Bone marrow (tissue), 2 donors: ENCODE measurements at places on chromosomes 4 and X.

GRCh38 chr4:93776386-93777080, 52.0 kb upstream of the ATOH1 start:
- no peak for DNase-seq

DNA sequence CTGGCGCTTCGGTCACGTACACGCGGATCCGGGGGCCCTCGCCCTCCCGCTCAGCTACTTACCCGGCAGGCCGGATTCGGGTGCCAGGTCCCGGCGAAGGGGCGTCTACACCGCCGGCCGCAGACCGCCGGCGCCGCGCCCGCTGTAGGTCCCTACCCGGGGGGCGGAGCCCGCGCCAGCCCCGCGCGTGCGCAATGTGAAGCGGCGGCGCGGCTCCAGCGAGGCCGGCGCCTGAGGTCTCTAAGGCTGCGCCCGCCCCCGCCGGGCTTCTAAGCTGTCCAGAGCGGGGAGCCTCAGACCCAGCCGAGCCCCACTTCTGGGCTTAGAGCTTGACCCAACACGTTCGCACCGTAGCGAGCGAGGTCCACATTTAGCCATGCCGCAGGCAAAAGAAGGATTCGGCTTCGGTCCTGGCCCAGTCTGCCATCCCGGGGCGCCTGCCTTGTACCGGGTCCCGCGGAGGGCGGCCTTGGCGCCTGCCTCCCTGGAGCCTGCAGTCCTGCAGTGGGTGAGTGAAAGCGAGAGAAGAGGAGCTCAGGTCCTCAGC, at the start of gene ZNF518B:
TSS of gene ZNF518B (minus strand) at position 172 of the 547 bp plus-strand sequence. CDS start 11,098 bp downstream, outside the sequence.
- peak; percentile 29 for DNase-seq

DNA sequence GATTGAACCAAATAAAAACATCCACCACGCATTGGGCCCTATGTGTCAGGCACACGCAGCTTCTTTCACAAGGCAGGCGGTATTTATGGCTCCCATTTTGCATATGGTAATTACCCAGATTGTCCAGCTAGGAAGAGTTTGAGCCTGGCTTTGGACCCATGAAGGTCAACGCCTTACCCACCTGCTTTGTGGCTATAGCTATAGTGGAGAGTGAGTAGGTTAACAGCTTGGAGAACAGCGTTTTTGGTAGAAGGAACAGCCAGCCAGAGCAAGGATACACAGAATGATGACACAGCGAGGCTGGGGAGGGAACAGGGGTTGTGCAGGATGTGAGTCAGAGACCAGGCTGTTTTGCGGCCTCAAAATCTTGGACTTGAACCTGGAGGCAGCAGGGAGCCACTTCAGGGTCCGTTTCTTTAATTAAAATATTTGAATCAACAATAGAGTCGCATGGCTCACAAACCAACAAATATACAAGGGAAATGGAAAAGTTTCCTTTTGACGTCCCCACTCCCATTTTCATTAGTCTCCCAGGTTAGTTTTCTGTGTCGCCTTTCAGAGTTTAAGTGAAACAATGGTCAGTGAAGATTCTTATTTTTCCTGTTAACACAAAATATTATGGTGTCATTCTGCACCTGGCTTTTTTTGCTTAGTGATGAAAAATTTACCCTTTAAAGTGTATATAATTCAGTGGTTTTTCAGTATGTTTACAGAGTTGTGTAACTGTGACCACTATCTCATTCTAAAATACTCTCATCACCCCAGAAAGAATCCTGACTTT, 118.2 kb upstream of the STX18 start:
- DNase-seq, result no peak

GRCh38 chr4:116838609-116839008, 246.8 kb downstream of the TRAM1L1 start:
- DNase-seq, result no peak

- no peak for DNase-seq
Measured at GRCh38 chr4:13640149-13640940, 12.8 kb upstream of the BOD1L1 start.

DNA sequence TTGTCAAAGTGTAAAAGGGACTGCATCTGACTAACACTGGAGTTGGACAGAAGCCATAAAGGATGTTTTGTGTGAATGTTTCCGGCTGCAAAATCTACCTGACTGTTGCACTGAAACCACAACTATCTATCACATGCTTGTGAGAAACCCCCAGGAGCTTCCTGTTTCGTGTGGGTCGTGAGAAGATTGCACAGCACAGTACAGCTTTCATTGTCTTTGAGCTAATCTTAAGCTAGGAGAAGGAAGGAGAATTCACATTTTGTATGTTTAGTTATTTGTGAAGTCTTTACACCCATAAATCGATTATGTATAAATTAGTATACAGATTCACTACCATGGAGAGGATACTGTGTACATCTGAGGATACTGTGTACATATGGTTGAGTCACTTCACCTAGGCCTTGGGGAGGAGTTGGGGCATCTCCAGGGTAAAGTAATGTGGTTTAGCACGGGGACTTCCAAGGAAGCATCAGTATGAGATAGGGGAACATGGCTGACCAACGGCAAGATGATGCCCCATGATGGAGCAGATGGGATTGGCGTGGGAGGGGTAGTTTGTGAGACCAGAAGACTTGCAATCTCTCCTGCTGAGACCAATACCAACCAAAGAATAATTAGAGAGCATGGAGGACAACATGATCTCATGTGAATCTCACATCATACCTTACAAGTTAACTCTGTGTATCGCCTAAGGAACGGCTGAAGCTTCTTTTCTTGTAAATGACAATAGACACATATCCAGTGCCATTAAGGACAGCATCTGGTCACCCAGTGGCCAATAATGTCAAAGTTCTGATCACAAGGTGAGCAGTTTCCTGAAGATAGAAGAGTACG, 43.1 kb upstream of the FAM9C start:
- DNase-seq, result no peak

- no peak for DNase-seq
Measured at GRCh38 chr4:121256887-121257466, 92.9 kb upstream of the TNIP3 start.

GRCh38 chr4:36316607-36317006, 35.2 kb downstream of the DTHD1 start:
- no peak for DNase-seq

GRCh38 chr4:113616443-113616842, 145.1 kb downstream of the CAMK2D start:
- no peak for DNase-seq

DNA sequence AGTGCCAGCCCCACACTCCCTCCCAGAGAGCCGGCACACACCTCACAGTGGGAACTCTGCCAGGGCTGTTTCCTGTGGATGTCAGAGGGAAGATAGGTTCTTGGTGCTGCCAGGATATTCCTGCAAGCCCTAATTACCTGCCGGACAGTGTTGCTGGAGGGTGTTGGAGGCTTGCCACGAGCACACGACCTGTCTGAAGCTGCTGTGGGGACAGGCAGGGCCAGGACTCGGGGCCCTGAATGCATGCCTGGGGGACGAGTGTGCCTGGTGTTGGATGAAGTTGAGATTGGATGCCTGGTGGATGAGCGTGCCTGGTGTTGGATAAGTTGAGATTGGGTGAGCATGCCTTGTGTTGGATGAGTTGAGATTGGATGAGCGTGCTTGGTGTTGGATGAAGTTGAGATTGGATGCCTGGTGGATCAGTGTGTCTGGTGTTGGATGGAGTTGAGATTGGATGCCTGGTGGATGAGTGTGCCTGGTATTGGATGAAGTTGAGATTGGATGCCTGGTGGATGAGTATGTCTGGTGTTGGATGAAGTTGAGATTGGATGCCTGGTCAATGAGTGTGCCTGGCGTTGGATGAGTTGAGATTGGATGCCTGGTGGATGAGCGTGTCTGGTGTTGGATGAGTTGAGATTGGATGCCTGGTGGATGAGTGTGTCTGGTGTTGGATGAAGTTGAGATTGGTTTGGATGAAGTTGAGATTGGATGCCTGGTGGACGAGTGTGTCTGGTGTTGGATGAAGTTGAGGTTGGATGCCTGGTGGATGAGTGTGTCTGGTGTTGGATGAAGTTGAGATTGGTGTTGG, 23.2 kb upstream of the UVSSA start:
- no peak for DNase-seq

DNA sequence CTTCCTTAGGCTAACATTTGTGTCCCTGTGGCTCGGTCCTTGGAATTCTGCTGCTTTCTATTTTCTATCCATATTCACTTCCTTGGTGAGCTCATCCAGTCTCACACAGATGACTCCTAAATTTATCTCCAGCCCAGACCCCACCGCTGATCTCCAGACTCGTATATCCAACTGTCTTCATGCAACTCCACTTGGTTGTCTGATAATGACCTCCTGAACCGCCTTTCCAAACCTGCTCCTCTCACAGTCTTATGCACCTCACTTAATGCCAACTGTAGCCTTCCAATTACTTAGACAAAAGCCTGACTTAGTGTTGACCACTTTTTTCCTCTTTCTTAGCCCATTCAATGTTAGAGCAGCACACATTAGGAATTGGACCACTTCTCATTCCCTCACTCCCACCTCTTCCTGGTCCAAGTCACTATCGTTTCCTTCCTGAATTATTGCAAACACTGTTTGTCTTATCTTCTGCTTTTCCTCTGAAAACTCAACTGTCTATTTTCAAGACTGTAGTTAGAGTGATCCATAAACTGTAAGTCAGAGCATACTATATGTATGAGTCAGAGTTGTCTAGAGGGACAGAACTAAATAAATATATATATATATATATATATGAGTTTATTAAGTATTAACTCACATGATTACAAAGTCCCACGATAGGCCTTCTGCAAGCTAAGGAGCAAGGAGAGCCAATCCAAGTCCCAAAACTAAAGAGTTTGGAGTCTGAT, 292.5 kb downstream of the UNC5C start:
- DNase-seq, result no peak

GRCh38 chrX:10062352-10062751, 94.4 kb upstream of the CLCN4 start:
- no peak for DNase-seq

DNA sequence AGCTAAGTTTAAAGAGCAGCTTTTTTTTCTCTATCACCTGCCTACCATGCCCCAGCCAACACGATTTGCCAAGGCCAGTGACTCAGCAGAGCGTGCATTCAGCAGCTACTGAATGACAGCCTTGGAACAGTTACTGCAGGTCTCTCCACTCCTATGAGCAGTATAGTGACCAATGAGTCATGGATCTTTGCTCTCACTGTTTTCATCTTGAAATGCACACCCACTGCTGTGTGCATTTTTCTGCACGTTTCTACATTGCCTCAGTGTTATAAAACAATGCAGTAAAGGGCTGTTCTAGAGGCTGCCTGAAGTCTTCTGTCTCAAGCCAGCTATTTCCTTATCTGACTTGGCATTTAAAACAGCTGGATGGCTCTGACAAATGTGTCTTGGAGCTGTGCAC, 66.0 kb upstream of the C4orf54 start:
- no peak for DNase-seq

- no peak for DNase-seq
Measured at GRCh38 chrX:9899640-9900111, 67.5 kb upstream of the CLDN34 start.

DNA sequence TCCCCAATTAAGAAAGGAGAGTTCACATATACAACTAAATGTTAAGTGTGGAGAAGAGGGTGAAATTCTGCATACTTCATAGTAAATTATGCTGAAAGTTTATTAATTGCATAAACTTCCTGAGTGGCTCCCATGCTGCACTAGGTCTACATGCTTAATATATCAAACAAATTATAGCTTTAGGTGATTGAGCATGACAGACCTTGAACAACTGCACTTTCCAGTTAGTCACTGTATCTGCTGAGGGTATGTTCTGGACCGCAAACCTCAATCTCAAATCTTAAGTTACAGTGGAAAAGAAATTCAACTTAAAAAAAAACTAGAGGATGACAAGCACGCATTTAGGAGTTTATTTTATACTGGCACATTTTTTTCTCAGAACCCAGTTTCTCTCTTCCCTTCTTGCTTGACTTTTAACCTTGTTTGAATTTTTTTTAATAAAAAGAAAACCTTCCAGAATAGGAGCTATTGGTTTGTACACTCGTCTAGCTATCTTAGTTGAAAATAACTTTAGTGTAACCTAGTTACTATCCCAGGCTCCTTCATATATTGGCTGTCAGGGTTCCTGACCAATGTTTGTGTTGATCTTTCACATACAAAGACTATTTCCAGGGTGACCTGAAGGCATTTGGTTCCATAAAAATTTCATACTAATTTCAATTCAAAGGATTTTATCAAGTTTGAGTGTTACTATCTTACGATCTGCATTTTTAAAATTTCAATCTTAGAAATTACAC, 10.2 kb upstream of the FAM120C start:
- no peak for DNase-seq

DNA sequence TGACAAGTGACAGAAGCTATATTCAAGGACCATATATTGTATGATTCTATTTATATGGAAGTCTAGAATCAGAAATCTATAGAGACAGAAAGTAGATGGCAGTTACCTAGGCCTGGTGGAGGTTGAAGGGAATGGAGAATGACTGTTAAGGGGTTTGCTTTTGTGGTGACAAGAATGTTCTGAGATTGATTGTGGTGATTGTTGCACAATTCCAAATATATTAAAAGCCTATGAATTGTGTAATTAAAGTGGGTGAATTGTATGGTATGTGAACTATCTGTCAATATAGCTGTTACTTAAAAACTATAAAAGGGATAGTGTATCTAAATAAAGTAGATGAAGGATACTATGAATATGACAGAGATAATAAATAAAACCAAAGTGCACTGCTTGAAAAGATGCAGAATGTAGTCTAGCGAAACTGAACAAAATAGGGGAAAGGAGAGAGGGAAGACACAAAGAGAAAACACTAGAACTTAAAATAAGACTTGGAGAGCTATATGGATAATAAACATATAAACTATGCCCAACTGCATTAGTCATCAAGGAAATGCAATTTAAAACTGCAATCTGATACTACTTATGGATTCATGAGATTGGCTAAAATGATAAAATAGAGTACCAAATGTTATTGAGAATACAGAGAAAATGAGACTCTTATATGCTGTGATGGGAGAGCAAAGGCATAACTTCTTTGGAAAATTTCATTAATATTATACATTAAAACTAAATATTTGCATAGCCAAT, 82.1 kb upstream of the BANK1 start:
- no peak for DNase-seq

DNA sequence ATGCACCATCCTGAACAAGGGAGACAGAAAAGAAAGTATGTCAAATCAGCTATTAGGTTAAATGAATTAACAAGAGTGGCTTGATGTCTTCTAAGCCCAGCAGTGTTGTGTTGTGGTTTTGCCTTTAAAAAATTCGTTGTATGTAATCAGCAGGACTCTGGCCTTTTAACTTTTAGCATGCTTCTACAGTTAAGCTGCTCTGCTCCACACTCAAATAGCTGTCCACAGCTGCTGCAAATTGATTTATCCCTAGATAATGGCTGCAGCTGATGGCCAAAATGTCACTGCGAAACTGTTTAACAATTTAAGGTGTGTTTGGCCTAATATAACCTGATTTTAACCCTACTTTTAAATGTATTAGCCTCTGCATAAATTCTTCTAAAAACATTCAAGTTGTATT, 85.8 kb downstream of the CXXC4 start:
- DNase-seq, result no peak

GRCh38 chrX:120752431-120753082, 122.7 kb upstream of the C1GALT1C1 start:
- DNase-seq, result no peak

- no peak for DNase-seq
Measured at GRCh38 chrX:39174772-39175417, 373.6 kb downstream of the MID1IP1 start.
